ENCODE measurements at places on chromosomes 4 and X.

GRCh38 chr4:54937501-54937900, 187.9 kb downstream of the KDR start:
- no peak for DNase-seq

DNA sequence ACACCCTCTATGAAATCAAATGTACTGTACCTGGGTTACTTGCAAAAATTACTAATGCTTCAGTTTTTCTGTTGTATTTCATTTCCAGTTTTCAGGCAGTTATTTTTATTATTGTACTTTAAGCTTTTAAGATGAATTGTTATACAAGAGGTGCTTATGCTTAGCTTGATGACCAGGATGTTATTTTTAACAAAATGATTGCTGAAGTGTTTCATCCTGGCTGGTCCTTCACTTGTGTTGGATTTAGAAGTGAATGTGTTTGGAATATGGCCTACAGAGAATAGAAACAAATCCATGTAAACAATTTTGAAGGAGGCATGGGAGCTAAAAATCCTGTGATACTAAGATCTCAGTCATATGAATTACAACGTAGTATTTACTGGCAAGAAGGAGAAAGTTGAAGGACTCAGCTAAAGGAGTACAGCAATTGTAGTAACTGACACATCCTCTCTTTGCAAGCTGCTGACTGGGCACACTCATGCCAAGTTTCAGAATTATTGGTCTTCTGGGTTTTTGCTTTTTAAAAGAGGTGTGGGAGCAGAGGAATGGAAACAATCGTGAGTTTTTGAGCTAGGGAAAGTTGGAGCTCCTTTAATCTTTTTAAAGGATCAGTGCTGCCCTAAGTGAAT, 9.2 kb downstream of the UBE2A start:
- DNase-seq = no peak

- DNase-seq = no peak
Measured at GRCh38 chrX:43892336-43892870, 10.2 kb upstream of the MAOB start.

DNA sequence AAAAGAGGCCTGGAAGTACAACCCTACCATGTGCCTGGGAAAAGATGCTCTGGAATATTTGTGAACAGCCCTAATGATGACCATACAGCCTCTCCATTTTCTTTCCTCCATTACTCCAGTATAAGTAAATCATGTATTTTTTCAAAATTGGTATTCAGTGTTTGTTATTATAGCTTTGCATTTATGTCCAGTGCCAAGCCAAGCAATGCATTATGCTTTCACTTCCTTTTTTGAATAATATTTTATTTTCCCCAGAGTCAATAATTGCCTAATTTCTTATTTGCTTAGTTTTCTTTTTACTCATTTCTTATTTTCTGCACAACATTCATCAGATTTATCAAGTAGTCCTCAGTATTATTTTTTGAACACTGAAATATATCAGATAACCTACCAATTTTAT, 49.3 kb upstream of the EOLA2 start:
- DNase-seq = no peak

DNA sequence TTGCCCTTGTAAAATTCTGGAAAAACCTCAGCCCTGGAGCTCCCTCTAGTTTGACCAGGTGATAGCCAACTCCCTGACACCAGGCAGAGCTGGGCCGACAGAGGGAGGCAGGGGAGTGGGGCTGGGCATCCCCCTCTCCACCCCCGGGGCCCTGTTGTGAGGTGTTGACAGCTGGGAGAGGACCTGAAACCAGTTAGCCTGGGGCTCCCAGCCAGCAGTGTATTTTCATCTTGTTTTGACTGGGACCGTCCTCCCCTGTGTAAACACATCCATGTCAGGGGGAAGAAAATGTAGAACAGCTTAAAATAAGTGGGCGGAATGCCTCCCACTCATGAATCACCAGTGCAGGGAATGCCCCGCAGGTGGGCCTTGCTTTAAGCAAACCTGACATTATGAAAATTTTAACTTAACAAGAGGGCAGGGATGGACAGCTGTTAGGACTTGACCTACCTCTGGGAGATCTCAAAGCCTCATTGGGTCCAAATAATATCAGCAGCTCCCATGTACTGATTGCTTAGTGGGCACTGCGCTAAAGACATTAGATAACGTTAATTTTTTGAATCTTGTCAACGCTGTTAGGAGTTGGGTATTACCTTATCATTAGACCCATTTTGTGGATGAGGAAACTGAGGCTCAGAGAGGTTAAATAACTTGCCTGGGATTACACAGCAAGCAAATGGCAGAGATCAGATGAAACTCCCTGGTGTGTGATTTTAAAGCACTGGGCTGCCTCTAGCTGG, 45.9 kb downstream of the TSC22D3 start:
- DNase-seq = no peak

GRCh38 chrX:125604448-125604847, 284.8 kb downstream of the TEX13C start:
- no peak for DNase-seq
